ENCODE measurements at places on chromosomes 7 and 10.

DNA sequence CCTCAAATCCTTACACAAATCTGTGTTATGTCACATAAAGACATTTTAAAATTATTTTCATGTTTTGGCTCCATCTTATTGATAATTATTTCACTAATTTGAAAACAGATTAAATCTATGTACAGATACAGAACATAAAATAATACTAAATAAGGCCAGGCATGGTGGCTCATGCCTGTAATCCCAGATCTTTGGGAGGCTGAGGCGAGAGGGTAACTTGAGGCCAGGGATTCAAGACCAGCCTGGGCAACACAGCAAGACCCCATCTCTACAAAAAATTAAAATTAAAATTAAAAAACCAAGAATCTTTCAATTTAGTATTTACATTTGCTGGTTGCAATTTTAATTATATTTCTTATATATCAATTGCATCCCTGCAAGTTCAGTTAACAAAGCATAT lies 246.4 kb upstream of the MKLN1 start:
- no peaks in the 10 kb centered on the region for H3K27me3 ChIP-seq
- no peak for DNase-seq
- no peak overlapping the region for H3K4me3 ChIP-seq
- no peak overlapping the region for H3K27ac ChIP-seq
- H3K36me3 ChIP-seq: peaks cover 3% of the 10 kb centered on the region
- no peaks in the 10 kb centered on the region for H3K4me1 ChIP-seq

- peaks cover 31% of the 10 kb centered on the region for H3K27me3 ChIP-seq
- H3K27ac ChIP-seq: peak overlapping the region; percentile 78
- peak overlapping the region; percentile 90 for H3K4me3 ChIP-seq
These were observed 3.4 kb upstream of the SMARCD3 start for GRCh38 chr7:151251689-151252560.

GRCh38 chr10:35505241-35505873 lies 99.8 kb upstream of the GJD4 start:
- peaks cover 15% of the 10 kb centered on the region for H3K36me3 ChIP-seq
- DNase-seq: no peak
- H3K27ac ChIP-seq: no peak overlapping the region

GRCh38 chr10:30694518-30695228 lies 65.1 kb upstream of the LYZL2 start:
- H3K36me3 ChIP-seq: no peaks in the 10 kb centered on the region
- no peak for DNase-seq
- no peak overlapping the region for H3K27ac ChIP-seq
- H3K4me1 ChIP-seq: no peaks in the 10 kb centered on the region
- H3K27me3 ChIP-seq: no peaks in the 10 kb centered on the region

DNA sequence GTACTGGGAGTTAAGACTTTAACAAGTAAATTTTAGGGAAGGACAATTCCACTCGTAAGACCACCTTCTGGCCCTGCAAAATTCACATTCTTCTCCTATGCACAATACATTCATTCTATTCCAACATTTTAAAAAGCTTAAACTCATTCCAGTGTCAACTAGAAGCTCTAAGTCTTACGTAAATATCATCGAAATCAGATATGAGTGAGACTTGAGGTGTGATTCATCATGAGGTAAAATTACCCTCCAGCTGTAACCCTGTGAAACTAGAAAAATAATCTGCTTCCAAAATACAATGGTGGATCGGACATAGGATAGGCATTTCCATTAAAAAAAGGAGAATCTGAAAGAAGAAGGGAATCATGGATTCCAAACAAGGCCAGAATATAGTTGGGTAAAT lies 370.3 kb downstream of the CDC14C start:
- no peak overlapping the region for H3K27ac ChIP-seq
- H3K4me1 ChIP-seq: no peaks in the 10 kb centered on the region
- DNase-seq: no peak
- no peaks in the 10 kb centered on the region for H3K36me3 ChIP-seq

- no peaks in the 10 kb centered on the region for H3K36me3 ChIP-seq
- no peaks in the 10 kb centered on the region for H3K27me3 ChIP-seq
- no peaks in the 10 kb centered on the region for H3K4me1 ChIP-seq
- H3K27ac ChIP-seq: no peak overlapping the region
These were observed 191.0 kb downstream of the TAX1BP1 start for GRCh38 chr7:27930910-27931476.

DNA sequence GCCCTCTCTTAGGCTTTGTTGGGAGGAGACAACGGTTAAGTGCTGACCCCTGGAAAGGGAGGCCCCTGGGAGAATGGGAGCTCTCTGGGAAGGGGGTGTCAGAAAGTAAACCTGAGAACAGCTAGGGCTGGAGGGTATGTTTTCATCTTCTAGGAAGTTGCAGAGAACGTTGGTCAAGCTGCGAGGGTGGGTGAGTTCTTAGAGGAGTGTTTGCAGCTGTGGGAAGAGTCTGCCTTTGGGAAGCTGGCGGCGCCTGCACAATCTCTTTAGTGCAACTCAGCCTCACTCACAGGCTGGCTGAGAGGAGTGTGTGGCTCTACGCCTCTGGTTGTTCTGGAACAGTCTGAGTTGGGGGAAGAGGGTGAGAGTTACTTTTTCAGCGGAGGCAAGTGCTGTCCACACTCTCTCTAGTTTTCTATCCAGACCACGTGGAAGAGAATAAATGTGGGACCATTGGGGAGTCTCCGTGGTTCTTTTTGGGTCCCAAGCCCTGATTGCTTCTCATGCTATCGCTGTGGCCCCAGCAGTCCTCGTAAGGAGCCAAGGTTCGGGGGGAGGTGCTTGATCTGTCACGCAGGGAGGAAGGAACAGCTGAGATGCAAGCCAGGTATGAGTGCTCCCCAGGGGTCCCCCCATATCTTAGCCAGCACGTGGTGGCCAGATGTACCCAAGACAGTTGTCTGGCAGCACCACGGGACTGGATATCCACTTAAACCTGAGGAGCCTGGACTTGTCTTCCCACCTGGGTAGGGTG lies 237.2 kb downstream of the BUB3 start:
- H3K4me1 ChIP-seq: no peaks in the 10 kb centered on the region
- H3K4me3 ChIP-seq: no peak overlapping the region
- peaks cover 9% of the 10 kb centered on the region for H3K27me3 ChIP-seq
- no peak overlapping the region for H3K27ac ChIP-seq

GRCh38 chr10:26844396-26844975 lies 16.3 kb downstream of the ABI1 start:
- no peak overlapping the region for H3K27ac ChIP-seq
- no peaks in the 10 kb centered on the region for H3K4me1 ChIP-seq
- no peak overlapping the region for H3K4me3 ChIP-seq
- no peaks in the 10 kb centered on the region for H3K27me3 ChIP-seq
- no peaks in the 10 kb centered on the region for H3K36me3 ChIP-seq

DNA sequence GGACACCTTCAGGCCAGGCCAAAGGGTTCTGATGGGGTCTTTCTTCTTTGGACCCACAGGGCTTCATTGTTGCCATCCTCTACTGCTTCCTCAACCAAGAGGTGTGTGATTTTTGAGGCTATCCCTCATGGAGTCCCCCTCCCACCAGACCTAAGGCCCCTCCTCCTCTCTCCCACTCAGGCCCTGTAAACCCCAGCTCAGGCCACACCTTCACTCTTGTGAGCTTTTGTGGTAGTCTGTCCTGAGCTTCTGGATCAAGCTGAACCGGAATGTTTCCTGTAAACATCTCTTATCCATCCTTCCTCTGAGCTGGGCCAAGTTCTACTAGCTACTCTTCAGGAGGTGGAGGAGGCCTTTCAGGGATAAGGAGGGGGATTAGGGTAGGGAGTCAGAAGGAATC lies 13.5 kb downstream of the GHRHR start:
- H3K4me3 ChIP-seq: no peak overlapping the region
- no peak for DNase-seq
- H3K27ac ChIP-seq: no peak overlapping the region

- no peak overlapping the region for H3K4me3 ChIP-seq
- H3K27me3 ChIP-seq: no peaks in the 10 kb centered on the region
- no peaks in the 10 kb centered on the region for H3K36me3 ChIP-seq
- peak overlapping the region; percentile 65 for H3K27ac ChIP-seq
These were observed 94.0 kb downstream of the SORBS1 start for GRCh38 chr10:95467162-95467599.

GRCh38 chr7:112143136-112143535 lies 63.1 kb downstream of the DOCK4 start:
- H3K4me1 ChIP-seq: peaks cover 5% of the 10 kb centered on the region
- H3K27me3 ChIP-seq: no peaks in the 10 kb centered on the region
- peak overlapping the region; percentile 51 for H3K27ac ChIP-seq

DNA sequence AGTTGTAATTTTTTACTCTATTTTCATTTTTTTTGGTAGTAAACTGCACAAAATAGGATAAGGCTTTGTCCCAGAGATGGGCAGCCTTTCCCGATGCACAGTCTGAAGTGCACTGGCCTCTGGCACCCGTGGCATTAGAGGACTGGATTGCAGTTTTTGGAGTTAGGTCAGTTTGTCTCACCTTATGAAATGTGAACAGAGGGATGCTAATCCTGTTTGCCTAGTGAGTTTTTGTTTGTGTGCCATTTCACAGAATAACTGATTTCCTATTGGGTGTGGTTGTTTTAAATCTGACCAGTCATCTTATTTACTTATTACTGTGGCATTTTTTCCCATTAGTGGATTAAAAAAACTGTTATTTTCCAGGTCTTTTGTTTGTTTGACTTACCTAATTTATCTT lies 109.5 kb upstream of the GATA3 start:
- no peak overlapping the region for H3K4me3 ChIP-seq
- H3K27me3 ChIP-seq: no peaks in the 10 kb centered on the region
- no peak overlapping the region for H3K27ac ChIP-seq
- peaks cover 7% of the 10 kb centered on the region for H3K4me1 ChIP-seq

GRCh38 chr10:95867866-95868265 lies 39.9 kb upstream of the CC2D2B start:
- peaks cover 3% of the 10 kb centered on the region for H3K4me1 ChIP-seq
- DNase-seq: no peak
- no peaks in the 10 kb centered on the region for H3K36me3 ChIP-seq
- H3K4me3 ChIP-seq: no peak overlapping the region
- H3K27ac ChIP-seq: no peak overlapping the region
- H3K27me3 ChIP-seq: no peaks in the 10 kb centered on the region

GRCh38 chr7:19117091-19117869 lies at the start of gene TWIST1:
Gene TWIST1 (minus strand): TSS chr7:19117636. CDS start chr7:19117321, 315 bp downstream.
- DNase-seq: peak; percentile 91
- peaks cover 16% of the 10 kb centered on the region for H3K4me1 ChIP-seq
- H3K27ac ChIP-seq: peak within 1 kb of the TSS; percentile 55
- H3K27me3 ChIP-seq: no peaks in the 10 kb centered on the region
- H3K4me3 ChIP-seq: peak within 1 kb of the TSS; percentile 99
- peaks cover 2% of the 10 kb centered on the region for H3K36me3 ChIP-seq

- H3K27ac ChIP-seq: no peak overlapping the region
- DNase-seq: no peak
These were observed 14.3 kb downstream of the PRTFDC1 start for GRCh38 chr10:24938076-24938475.

- no peak overlapping the region for H3K4me3 ChIP-seq
- DNase-seq: no peak
- H3K4me1 ChIP-seq: peaks cover 5% of the 10 kb centered on the region
- no peaks in the 10 kb centered on the region for H3K27me3 ChIP-seq
- H3K27ac ChIP-seq: peak overlapping the region; percentile 70
These were observed 340.1 kb upstream of the SHH start for GRCh38 chr7:156152390-156152789.

- no peaks in the 10 kb centered on the region for H3K36me3 ChIP-seq
- DNase-seq: peak; percentile 82
- peak overlapping the region; percentile 83 for H3K27ac ChIP-seq
- peaks cover 2% of the 10 kb centered on the region for H3K4me1 ChIP-seq
These were observed 116.2 kb upstream of the LAMB4 start for GRCh38 chr7:108246227-108246837.

- no peak overlapping the region for H3K27ac ChIP-seq
- no peaks in the 10 kb centered on the region for H3K36me3 ChIP-seq
- H3K4me3 ChIP-seq: no peak overlapping the region
- H3K27me3 ChIP-seq: peaks cover 47% of the 10 kb centered on the region
- no peak for DNase-seq
- H3K4me1 ChIP-seq: no peaks in the 10 kb centered on the region
These were observed 9.7 kb upstream of the GDF10 start for GRCh38 chr10:47290338-47290737.

GRCh38 chr7:28615091-28615490 lies 202.8 kb downstream of the CREB5 start:
- H3K27me3 ChIP-seq: no peaks in the 10 kb centered on the region
- peaks cover 4% of the 10 kb centered on the region for H3K36me3 ChIP-seq
- no peak overlapping the region for H3K4me3 ChIP-seq
- peaks cover 8% of the 10 kb centered on the region for H3K4me1 ChIP-seq
- DNase-seq: no peak

- peak overlapping the region; percentile 21 for H3K27ac ChIP-seq
- H3K4me1 ChIP-seq: peaks cover 17% of the 10 kb centered on the region
- no peaks in the 10 kb centered on the region for H3K27me3 ChIP-seq
- H3K4me3 ChIP-seq: no peak overlapping the region
- no peak for DNase-seq
These were observed 45.3 kb downstream of the CREB3L2 start for GRCh38 chr7:137956591-137956990.

DNA sequence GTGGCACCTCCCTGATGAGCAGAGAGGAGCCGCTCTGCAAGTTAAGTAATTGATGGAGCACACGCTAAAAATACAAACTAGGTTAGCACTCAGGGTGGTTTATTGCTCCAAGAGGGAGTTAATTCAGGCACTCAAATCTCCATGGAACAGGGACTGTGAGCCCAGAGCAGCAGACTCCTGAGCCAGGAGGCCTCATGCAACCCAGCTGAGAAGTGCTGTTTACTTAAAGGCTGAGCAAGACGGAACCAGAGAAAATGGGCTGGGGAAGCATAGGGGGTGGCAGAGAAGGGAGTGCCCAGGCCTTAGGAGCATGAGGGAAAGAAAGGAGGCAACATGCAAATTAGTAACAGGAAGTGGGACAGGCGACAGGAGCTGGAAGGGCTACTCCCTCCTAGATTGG lies 174.1 kb downstream of the KCNMA1 start:
- peak; percentile 29 for DNase-seq
- no peaks in the 10 kb centered on the region for H3K27me3 ChIP-seq
- peaks cover 13% of the 10 kb centered on the region for H3K4me1 ChIP-seq

GRCh38 chr7:16982640-16983350 lies 101.0 kb upstream of the AGR3 start:
- H3K4me1 ChIP-seq: peaks cover 2% of the 10 kb centered on the region
- no peak overlapping the region for H3K27ac ChIP-seq
- no peaks in the 10 kb centered on the region for H3K36me3 ChIP-seq
- DNase-seq: peak; percentile 70

GRCh38 chr10:80512031-80512526 lies 25.6 kb upstream of the SH2D4B start:
- H3K27me3 ChIP-seq: no peaks in the 10 kb centered on the region
- DNase-seq: no peak
- peak overlapping the region; percentile 90 for H3K27ac ChIP-seq

GRCh38 chr7:71243736-71244410 lies 111.9 kb downstream of the GALNT17 start:
- H3K27me3 ChIP-seq: no peaks in the 10 kb centered on the region
- H3K36me3 ChIP-seq: no peaks in the 10 kb centered on the region
- no peaks in the 10 kb centered on the region for H3K4me1 ChIP-seq
- DNase-seq: no peak
- no peak overlapping the region for H3K4me3 ChIP-seq
- no peak overlapping the region for H3K27ac ChIP-seq

DNA sequence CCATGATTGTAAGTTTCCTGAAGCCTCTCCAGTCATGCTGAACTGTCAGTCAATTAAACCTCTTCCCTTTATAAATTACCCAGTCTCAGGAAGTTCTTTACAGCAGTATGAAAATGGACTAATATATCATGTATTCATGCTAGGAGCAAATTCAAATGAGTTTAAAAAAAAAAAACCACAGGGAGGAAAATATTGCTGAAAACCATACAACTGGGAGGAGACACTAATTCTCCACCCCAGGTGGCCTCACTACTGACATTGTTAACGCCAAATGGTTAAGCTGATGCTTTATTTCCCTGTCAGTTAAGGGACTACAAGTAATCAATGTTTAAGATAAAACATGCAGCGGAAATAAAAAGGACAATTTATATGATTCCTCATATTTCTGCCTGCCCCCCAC lies 55.1 kb downstream of the PDE1C start:
- H3K4me3 ChIP-seq: no peak overlapping the region
- no peak overlapping the region for H3K27ac ChIP-seq
- no peaks in the 10 kb centered on the region for H3K27me3 ChIP-seq
- H3K4me1 ChIP-seq: no peaks in the 10 kb centered on the region
- DNase-seq: no peak
- peaks cover 6% of the 10 kb centered on the region for H3K36me3 ChIP-seq
